ENCODE measurements at places on chromosomes 1 and 21.

DNA sequence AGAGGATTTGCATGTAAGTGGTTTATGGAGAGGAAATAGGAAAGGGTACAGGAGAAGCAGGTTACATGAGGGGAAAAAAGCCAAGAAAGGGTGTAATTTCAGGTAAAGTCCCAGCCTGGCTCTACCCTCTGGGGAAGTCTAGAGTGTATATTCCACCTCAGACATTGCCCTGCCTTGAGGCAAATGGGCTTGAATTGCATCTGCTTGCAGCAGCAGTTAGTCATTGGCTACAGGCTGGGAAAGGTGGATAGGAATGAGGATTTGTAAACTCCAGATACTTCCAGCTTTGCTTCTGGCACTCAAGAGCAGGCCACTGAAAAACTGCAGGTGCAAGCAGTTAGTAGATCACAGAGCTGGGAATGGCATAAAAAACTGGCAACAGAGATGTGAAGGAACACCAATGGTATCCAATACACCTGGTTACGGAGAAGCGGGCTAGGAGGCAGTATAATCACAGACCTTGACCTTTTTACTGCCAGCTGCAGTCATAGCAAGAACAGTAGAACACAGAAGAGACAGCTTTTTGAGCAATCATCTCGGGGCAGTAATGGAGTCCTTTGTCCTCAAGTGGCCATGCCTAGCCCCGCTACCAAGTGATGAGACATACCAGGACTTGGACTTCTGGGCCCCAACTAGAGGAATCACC, 226.9 kb upstream of the NRIP1 start:
- DNase-seq = peak; percentile 1

GRCh38 chr1:169514566-169515270, 29.0 kb upstream of the SLC19A2 start:
- peak; percentile 18 for DNase-seq

- no peak for DNase-seq
Observed at GRCh38 chr1:201059871-201060555, 36.5 kb upstream of the KIF21B start.

DNA sequence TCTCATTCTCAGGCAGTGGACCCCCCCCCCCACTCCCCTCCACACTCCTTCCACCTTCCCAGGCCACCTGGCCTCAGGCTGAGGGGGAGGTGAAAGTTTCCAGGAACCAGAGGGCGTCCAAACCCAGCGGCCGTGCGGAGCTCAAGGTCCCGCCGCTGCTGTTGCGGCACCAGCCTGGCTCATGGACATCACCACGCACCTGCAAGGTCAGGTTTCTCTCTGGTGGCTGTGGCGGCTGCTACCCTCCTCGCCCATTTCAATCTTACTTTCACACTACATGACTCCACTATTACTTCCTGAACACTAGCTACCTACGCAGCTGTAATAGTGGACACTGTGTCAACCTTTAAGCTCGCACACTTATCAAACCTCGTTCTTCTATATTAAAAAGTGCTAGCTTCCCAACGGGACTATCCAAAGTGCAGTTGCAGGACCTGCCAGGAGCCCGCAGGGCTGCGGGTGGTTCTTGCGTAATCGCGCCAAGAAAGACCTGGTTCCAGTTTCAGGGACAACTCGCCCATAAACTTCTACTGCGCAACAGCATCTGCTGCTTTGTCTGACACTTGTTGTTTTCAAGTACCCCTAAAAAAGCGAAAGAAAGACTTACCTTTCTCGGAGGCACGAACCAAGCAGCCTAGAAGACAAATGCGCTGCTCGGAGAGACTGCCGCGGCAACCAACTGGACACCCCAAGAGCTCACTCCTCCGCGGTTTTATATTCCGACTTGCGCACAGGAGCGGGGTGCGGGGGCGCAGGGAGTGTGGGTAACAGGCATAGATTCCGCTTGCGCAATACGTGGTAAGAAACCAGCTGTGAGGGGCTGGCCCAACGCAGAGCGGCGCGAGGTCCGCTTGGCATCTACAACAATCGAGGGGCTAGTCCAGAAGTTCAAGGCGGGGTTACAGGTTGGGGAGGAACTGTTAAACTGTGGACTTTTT, at the start of gene DIRAS3:
TSS of gene DIRAS3 (minus strand) at position 687 of the 938 bp plus-strand sequence. CDS start 3,330 bp downstream, outside the sequence.
- no peak for DNase-seq

GRCh38 chr1:2314273-2314802, 77.0 kb downstream of the MORN1 start:
- peak; percentile 40 for DNase-seq

- no peak for DNase-seq
Observed at GRCh38 chr21:14686466-14687267, 140.6 kb upstream of the SAMSN1 start.

- DNase-seq = no peak
Observed at GRCh38 chr1:50447961-50448360, 24.7 kb upstream of the DMRTA2 start.

DNA sequence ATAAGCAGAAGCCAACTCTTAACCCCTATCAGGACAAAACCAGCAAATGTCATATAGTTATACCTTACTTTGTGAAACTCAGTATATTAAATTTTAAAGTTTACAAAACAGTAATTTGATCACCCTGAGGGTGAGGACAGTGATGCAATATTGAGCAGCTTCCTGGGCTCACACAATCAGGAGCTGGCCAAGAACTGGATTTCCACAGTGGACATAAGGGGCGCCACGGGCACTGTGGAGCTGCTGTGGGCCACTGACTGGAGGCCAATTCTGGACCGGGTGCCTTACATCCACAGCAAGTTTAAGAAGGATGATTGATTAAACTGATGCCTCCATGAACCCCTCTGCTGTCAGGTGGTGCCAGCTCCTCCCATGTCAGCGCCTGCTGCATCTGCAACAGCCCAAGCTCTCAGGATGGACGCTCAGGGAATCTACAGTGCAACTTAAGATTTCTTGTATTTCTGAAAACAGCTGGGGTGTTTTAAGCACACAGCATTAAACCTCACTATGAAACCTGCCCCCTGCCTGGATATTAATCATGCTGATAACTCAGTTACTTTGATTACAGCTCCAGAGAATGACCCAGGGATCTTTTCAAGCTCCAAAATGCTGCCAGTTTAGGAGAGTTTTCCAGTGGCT, 55.9 kb downstream of the TOR3A start:
- no peak for DNase-seq

DNA sequence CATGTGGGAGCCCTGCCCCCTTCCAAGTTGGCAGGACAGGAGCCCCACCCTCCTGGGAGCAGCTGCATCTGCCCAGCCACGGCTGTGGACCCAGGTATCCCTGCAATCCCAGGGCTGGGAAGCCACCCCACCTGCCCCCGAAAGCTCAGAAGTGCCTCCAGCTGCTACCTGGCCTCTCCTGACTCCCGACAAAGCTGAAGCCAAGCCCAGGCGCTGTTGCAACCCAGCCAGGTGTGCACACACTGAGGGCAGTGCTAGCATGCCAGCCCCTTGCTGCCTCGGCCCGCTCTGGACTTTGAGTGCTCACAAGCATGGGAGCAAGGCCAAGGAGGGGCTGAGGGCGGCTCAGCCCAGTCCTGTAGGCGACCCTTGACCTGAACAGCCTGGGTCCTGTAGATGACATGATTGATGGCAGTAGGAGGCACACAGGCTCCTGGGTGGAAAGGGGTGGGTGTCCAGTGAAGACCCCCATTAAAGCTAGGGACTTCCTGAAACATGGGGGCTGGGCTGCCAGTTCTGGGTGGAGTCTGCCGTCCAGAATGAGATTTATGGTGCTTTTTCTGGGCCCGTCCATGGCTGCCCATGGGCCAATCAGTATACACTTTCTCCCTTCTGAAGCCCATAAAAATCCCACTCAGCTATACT, 2.8 kb upstream of the SSU72 start:
- peak; percentile 70 for DNase-seq

DNA sequence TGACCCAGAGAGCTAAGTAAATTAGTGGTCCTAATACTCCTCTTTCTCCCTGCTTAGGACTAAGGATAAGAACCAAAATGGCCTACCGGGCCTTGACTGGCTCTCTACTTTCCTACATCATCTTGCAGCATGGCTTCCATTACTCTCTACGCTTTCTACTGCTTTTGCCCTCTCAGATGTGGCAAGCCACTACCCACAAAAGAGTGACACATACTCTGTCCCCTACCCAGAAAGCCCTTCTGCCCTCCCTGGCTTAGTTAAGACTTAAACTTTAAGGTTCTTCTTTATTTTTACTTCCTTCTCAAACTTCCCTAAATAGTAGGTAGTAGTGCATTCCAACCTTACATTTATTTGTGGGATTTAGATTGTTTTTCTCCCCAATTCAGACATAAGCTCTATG, 228.1 kb downstream of the TPR start:
- no peak for DNase-seq

- no peak for DNase-seq
Observed at GRCh38 chr1:203126151-203126865, 1.2 kb upstream of the ADORA1 start.

DNA sequence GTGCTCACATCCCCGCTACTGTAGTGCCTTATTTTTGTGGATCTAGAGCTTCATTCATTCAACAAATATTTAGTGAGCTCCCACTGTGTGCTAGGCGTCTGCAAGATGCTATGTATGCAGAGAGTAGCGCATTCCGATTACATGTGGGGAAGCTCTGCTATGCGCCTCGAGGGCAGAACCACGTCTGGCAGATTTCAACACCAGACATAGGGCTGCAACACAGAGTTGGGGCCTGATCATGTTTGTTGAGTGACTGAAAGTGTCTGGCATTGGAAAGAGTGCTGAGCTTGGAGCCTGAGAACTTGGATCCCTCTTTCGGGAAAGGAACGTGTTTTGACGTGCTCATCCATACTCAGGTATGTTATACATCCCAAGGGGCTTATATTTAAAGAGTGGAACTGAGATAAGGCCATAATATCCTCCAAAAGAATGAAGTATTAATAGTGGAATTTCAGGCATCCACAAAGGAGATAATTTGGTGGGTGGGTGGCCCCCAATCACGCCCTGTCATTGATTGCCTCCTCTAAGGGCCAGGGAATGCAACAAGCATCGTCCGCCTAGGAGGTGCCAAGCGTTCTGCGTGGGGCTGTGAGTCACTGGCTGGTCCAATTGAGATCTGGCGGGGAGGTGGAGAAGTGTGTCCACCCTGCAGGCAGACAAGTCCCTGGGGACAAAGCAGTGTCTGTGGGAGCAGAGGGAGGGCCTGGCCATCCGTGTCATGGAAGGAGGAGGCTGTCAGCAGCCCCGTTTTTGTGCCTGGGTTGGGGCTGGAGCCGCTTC, 62.8 kb upstream of the ZBTB40 start:
- DNase-seq = no peak

DNA sequence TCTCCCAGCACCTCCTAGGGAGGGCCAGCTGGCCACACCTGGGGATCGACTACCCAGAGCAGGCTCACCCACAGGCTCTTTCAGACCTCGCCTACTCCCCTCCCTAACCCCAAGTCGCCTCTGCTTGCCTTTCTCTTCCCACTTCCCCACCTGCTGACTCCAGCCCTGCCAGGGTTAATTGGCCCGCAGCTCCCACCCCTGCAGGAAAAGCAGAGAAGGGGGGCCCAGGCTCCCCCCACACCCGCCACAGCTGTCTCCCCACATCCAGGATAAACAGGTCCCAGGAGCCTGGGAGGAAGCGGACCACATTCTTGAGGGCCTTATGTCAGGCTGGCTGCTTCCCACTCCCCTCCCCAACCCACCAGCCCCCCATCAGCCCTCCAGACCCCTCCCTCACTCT, 45.0 kb downstream of the TAS1R2 start:
- DNase-seq = no peak

DNA sequence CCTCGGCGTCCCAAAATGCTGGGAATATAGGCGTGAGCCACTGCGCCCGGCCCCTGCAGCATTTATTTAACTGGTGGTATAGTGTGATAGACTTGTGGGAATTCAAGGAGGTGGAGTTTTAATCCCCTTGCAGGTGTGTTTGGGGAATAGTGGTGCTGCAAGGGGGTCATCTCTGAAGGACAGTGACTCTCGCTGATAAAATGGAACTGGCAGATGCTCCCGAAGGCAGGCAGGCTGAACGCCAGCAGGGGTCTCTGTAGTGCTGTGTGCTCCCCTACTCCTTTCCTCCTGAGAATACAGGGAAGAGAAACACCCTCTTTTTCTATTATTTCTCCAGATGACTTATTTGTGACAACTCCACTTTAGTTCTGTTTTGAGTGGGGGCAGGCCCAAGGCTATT, 4.0 kb downstream of the OSCP1 start:
- peak; percentile 61 for DNase-seq

GRCh38 chr1:155108296-155108695, 19.4 kb upstream of the EFNA1 start:
- DNase-seq = no peak

- DNase-seq = no peak
Observed at GRCh38 chr1:175232335-175232734, 39.8 kb upstream of the KIAA0040 start.

DNA sequence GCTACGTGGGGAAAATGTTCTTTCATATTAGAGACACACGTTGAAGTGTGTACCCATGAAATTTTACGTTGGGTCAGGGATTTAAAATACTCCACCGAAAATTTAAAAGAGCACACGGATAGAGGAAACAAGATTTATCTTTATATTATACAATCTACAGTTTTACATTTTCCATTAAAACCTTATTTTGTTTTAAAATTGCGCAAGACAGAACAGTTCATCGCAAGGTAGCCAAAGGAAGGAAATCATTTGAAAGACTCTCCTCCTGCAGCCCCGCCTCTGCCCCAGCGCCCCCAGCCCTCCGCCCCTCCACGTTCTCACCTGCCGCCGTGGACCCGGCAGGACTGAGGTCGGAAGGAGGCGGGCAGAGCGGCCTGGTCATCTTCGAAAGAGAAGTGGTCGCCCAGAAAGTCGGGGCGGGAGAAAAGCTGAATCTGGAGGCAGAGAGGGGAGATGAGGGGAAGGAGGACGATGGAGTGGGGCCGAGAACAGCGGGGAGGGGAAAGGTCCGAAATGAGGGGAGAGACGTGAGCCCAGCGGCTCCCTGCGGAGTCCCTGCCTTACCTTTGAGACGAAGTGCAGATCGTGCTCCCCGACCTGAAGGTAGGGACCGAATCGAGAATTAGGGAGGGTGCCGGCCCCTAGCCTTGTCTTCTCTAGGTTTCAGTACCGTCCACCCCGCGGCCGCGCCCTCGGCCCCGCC, 18.0 kb downstream of the CRYBG2 start:
- peak; percentile 73 for DNase-seq

- DNase-seq = no peak
Observed at GRCh38 chr21:37849506-37850102, 66.7 kb downstream of the KCNJ6 start.

DNA sequence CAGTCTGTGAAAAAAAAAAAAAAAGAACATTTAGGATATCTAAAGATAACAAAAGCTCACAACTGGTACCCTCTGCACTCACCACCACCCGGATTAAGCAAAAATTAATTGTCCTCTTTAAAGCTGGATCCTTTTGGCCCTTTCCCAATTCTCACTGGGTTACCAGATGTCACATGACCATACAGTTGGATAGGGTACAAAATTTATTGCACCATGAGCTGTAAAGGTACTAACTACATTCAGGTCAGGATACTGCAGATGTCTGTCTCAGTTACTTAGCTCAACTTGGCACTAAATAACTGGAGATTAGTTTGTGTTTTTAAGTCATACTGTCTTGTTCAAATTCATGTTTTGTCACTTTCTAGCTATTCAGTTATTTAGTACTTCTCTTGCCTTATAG, 96.3 kb downstream of the GPATCH2 start:
- no peak for DNase-seq

GRCh38 chr21:20999659-21000058, 1.4 kb downstream of the NCAM2 start:
- DNase-seq = peak; percentile 31

All from NCI-H510A treated with DMSO at 0.1 percent for 48 hours (cell line).